ENCODE measurements at places on chromosomes 2 and 18.

DNA sequence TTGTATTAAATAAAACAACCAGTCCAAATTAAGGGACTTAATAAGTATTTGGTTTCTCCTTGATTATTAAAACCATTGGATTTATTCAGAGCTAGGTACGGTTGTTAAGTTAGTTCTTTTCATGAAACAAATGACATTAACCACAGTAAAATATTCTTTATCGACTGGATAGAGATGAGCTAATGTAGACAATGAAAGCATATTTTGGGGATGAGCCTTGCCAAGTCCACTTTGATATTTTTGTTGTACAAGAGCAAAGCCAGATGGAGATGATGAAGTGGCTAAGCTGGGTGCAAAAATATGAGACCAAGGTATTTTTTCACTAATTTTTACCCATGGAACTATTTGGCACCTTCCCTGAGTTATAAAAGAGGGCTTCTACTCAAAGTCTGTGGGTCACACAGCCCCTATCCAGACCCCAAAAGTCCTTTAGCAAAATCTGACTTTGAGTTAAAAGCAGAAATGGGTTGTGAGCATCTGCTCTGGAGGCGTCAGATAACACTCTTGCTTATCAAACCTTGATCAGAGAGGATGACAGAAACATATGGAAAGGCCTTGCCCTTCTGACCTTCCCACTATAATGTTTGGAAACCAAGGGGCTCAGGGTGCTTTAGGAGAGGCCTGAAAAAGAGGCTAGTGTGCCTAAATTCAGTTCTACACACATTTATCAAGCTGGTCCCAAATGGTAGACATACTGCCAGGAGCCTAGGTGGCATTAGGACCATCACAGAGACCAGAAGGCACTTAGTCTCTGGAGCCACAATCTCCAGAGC, 456.8 kb downstream of the MTX2 start:
- no peak for DNase-seq

DNA sequence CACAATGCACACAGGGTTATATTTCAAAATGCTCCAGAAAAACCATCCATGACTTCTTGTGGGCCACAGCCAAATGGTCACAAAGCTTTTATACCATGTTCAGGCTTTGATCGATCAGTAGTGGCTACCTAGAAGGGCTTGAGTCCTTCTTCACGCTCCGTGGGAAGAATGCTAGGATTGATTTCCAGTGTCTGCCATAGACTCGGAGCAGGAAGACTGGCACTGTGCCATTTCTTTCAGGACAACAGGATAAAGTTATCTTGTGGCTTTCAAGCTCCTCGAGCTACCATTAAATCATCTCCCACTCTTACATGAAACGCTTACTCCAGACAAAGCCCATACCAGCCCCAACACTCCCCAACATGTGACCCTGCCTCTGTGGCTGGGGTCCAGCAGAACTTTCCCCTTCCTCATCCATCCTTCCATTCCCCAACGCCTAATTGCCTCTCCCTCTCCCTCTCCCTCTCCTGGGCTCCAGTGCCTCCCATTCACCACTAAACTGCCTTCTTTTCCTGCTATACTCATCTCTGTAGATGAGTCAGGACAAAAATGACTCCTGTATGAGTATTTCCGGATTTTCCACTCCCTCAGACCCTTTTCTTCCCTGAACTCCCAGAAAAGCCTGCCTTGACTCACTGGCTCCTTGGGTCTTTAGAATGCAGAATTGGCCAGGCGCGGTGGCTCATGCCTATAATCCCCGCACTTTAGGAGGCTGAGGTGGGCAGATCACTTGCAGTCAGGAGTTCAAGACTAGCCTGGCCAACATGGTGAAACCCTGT, 40.9 kb downstream of the ADD2 start:
- DNase-seq, result no peak

DNA sequence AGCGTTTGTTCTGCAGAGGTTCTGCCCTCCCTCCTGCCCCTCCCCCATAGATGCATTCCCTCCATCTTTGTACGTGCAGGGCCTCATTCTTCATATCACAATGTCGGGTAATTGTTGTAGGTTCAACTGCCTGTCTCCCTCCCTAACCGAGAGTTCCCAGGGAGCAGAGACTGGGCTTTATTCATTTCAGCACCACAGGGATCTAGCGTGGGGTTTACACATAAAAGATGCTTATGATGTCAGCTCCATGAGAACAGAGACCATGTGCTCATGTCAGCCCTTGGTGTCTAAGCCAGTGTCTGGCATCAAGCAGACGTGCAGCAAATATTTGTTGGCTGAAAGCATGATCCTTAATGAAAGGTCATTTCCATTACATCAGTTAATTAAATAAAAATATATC, 298.9 kb upstream of the TRIB2 start:
- DNase-seq, result no peak

- no peak for DNase-seq
These were observed 74.8 kb upstream of the BCL2L11 start for GRCh38 chr2:111045771-111046444.

GRCh38 chr2:71570951-71571460, 117.6 kb downstream of the DYSF start:
- DNase-seq, result no peak

DNA sequence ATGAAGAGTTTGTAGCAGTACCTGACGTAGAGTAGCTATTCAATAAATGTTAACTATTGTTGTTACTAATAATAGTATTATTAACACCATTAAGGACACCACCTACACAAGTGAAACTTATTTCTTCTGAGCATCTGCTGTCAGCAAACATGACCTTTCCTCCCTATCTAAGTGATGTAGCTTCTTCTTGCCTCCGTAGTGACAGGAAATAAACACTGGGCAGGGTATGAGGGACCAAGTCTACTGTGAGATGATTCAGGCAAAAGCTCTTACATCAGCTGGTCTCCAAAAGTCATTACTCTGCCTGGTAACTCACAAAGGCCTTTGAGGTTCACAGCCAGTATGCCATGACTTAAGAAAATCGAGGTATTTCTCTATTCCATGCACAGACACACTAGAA, 750.5 kb downstream of the CPS1 start:
- no peak for DNase-seq

GRCh38 chr2:242029422-242030225, 160.1 kb downstream of the RTP5 start:
- DNase-seq, result no peak

GRCh38 chr2:39020383-39020782, 100.5 kb downstream of the SOS1 start:
- no peak for DNase-seq

DNA sequence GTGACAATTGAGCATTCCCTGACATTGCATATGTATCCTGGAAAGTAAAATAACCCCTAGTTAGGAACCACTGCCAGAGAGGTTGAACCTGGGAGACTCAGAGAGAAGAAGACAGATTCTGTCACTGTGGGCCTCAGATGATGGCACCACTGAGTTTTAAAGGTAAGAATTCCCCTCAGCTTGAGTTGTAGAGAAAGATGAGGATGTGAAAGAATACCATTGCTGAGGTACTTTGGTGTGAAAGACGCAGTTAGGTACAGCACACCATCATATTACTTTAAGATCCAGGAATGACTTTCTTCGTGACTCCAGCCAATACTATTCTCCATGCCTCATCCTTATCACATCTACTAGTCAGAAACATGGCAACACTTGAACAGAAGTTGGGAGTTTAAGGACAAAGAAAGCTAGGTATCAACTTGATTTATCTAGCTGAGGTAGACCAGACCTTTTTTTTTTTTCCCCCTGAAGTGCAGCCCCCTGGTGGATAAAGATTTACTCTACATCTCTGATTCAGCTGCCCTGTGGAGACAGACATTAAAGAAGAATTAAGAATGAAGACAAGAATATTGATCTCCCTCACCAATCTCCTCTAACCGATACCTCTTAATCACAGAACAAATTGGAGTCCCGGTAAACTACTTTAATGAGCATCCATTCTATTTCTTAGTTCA, 630.5 kb upstream of the FANCL start:
- DNase-seq, result no peak

DNA sequence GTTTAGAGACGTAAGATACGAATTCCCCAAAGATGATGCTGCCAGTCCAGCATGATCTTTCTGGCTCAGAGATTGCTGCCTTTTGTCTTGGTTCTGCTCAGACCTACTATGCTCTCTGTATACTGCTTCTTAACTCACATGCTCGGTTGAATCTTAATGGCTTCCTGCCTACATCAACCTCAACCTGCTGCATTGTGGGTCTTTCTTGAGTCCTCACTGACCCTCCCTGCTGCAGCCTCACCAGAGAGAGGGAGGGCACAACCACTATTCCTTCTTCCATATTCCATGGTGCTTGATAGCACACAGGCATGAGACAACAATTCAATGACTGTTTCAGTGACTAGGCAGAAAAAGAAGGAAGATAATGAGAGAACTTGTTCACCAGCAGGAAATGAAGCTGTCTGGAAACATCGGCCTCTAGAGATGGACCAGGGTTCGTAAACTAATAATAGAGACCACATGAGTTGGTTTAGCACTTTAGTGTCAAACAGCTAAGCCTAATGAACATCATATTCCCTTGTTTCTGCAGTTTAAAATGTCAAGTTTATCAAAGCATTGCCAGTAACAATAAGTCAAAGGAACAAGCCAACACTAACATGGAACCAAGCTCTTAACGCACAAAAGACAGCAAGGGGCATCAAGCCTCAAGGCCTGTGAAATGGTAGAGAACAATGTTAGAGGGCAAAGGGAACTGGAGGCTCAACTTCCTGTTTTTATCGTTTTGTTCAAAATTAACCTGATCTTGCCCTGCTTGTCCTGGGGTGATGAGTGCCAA, 333.9 kb downstream of the PDE11A start:
- no peak for DNase-seq

DNA sequence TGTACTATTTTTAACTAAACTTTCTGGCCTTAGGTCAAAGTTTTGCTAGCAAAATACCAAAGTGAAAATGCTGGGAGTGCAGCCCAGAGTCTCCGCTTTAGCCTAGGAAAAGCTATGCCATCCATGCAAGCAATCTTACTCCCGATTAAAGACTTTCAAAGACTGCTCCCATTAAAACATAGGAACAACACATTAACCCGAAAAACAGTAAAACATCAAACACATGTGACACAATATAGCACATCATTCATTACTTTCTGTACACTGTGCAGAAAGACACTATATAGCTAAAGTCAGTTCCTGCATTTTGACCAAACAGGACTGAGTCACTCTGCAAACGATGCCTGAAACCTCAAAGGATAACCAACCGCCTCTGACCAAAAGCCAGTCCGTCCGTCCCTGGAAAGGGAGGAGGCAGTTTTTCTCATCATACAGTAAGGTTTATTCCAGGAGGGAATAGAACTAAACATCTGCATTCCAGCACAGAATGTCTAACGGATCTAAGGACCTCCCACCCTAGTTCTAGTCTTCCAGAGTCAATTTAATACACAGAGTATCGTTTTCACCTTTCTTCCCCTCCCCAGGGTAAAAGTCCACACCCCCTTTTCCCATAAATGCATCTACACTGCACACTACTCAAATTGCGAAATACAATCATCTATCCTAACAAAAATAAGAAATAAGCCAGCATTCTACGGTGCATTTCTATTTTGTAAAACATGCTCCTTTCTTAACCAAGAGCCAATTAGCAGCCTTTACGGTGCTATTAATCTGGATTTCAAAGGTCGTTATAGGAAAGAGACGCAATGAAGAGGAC, 1.7 kb downstream of the ROCK2 start:
- DNase-seq, result no peak

DNA sequence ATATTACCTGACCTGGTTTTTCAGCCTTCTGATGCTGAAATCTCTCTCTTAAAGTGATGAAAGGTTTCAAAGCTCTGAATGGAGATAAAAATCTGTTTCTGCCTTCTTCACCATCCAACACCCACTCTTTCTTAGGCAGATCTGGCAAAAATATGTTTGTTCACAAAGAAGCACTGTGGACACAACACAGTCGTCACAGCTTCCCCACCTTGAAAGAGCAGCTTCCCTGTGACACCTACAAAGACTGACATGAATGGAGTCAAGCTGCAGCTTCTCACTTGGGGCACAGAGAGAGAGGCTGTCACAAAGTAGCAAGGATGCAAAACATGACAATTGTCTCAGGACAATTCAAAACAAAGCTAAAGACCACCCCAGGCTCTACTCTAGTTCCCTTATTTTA, 86.5 kb downstream of the ICOS start:
- DNase-seq, result no peak

DNA sequence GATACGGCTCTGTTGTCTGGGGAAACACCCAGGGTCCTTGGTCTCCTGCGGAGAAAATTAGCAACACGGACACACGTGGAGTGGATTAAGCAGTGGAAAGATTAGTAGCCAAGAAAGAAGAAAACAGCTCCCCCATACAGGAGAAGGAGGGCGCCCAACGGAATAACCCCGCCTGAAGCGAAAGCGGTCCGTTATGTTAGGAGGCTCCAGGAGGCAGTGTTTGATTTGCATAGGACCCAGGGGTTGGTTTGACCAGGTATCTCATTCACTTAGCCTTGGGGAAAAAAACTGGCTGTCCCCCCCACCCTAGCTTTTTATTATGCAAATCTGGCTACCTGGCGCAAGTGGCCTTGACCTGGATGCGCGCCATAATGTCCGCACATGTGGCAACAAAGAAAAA, 170.1 kb upstream of the KYNU start:
- no peak for DNase-seq

GRCh38 chr18:75167759-75168618, 41.0 kb downstream of the PTGR3 start:
- no peak for DNase-seq

GRCh38 chr2:98793897-98794830, 63.2 kb upstream of the MGAT4A start:
- DNase-seq, result no peak

GRCh38 chr18:33184175-33184574, 256.3 kb downstream of the CCDC178 start:
- DNase-seq, result no peak

DNA sequence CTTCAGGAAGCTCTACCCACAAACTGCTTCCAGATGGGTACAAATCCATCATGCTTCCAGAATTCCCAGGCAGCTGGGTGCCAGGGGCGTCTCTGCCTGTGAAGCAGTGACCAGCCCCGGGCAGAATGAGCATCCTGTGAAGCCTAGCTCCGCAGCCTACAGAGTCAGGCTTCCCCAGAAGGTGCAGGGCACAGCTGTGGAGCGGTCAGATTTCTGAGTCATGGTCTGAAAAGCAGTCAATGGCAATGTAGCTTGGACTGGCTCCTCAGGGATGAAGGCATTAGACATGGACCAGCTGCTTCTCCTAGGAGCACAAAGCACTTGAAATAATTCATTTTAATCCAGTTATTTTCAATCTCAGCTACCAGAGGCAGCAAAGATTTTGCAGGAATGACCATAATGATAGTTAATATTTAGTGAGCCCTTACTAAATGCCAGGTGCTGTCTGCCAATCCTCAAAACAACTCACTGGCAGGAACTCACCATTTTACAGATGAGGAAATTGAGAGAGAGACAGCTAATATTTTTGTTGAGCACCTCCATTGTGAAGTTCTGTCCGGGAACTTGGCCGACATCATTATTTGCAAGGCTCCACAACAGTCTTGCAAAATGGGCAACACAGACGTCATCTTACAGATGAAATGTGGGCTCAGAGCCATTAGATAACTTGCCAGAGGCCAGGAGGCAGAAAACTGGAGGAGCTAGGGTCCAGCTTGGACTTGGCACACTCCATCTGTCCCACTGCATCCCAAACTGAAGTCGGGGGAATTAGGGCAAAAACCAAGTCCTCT, 31.7 kb downstream of the ACMSD start:
- DNase-seq, result no peak
